ENCODE measurements at places on chromosomes 2 and 18.

- no peak for DNase-seq
These were observed 720.8 kb downstream of the SLC4A3 start for GRCh38 chr2:220348206-220348605.

GRCh38 chr2:201114846-201115245 lies 1.1 kb upstream of the CFLAR start:
- no peak for DNase-seq

DNA sequence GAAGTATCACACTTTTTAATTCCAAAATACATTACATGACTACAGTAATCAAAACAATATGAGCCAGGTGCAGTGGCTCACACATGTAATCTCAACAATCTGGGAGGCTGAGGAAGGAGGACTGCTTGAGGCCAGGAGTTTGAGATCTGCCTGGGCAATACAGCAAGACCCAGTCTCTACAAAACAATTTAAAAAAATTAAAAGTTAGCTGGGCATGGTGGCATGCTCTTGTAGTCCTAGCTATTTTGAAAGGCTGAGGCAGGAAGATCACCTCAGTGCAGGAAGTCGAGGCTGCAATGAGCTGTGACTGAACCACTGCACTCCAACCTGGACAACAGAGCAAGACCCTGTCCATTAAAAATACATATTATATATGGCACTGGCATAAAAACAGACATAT lies 109.8 kb downstream of the USP34 start:
- no peak for DNase-seq

DNA sequence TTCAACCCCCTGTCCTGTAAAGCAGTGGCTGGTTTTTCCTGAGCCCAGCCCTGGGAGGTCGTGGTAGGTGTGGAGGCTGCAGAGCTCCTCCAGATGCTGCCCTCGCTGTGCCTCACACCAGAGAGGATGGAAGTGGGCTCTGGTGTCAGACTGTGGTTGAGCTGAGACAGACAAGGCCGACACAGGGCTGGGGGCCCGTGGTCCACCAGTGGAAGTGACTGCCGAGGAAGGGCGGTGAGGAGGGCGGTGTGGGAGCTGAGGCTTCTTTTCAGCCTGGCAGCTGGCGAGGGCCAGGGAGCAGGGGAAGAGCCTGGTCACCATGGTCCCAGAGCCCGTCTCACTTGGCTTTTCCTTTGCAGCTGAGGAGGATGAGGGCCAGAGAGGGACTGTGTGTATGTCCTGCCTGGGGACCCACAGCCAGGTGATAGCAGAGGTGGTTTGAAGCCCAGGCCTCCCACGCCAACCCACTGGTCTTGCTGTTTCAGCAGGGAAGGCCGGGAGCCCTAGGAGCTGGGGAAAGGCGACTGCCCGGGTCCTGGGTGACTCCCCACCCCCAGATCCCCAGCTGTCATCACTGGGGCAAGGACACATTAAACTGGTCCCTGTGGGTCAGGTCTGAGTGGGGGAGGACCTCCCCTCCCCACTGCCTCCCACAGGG lies 8.5 kb downstream of the SFTPB start:
- DNase-seq = no peak

DNA sequence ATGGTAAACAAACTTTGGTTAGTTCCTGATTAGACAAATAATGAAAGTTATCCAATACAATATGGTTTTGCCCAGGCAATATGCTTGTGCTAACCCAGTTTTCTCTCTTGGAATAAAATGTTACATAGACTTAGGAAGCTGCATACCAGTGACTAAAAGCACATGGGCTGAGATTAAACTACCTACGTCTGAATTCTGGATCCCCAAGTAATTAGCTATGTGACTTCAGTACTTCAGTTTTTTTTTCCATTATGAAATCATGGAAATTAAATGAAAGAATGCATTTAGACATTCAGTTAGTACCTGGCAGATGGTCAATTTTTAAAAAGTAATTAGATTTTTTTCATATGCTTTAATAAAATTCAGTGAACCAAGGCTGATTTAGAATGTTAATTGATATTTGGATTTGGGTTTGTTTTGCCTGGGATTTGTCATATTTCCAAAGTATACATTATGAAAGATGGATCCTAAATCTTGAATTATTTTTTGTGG lies 213.9 kb downstream of the PTH2R start:
- DNase-seq = no peak

GRCh38 chr18:35122586-35123224 lies 81.5 kb downstream of the MAPRE2 start:
- DNase-seq = no peak

GRCh38 chr2:80651435-80651834 lies 346.9 kb upstream of the LRRTM1 start:
- no peak for DNase-seq

DNA sequence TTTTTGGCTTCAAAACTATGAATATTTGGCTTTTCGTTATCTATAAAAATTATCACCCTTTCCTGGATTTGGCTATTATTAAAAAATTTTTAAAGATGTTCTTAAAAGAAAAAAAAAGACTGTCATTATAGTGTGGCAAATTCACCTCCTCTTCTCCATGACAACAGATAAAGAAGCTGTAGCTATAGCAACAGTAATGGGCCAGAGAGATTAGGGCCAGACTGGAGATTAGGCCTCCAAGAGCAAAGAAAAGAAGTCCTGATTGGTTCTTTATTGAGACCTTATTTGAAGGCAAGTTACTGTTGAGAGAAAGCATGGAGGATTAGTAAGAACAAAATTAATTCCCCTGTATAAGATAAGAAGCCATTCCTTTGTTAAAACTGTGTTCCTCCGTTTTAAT lies 812.5 kb downstream of the DCC start:
- DNase-seq = no peak

DNA sequence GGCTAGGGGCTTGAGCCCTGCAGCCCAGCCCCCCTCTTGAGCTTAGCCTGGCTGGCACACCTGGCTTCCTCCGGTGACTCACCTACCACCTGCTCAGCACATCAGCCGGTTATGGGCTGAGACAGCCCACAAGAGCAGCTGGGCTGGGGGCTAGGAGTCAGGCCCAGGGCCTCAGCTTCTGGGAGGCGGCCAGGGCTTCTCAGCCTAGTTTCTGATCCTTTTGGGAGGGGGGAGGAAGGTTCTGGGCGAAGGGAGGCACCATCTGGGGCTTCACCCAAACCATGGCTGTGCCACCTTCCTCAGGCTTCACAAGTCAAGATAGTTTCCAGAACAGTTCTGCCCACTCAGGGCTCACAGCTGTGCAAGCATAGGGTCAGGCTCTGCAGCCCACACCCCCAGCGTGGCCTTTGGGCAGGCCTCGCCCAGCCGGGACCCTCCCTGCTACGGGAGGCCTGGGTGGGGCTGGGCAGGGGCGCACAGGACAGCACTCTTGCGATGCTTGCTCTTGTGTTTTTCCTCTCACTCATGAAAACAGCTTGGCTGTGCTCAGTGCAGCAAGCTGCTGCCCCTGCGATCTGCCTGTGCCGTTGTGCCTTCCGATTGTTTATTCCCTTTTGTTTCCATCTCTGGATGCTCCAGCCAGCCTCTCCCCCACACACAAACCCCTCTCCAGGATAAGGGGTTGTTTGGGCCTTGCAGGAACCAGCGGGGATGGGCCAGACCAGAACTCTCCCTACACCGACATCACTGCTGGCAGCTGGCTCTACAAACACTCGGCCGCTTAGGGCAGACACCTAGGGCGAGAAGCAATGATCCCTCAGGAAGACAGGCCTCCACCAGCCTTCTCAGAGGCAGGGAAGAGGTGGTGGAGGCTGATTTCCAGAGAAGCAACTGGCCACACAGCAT lies 26.1 kb upstream of the SEMA4C start:
- DNase-seq = no peak

GRCh38 chr18:55421615-55422419 lies 166.2 kb downstream of the TCF4 start:
- DNase-seq = peak; percentile 47
